DMS79 treated with DMSO at 0.1 percent for 48 hours (cell line): ENCODE measurements at places on chromosomes 13 and 19.
A peak's percentile ranks its signal among the peaks of the same experiment; 100 is the strongest.

DNA sequence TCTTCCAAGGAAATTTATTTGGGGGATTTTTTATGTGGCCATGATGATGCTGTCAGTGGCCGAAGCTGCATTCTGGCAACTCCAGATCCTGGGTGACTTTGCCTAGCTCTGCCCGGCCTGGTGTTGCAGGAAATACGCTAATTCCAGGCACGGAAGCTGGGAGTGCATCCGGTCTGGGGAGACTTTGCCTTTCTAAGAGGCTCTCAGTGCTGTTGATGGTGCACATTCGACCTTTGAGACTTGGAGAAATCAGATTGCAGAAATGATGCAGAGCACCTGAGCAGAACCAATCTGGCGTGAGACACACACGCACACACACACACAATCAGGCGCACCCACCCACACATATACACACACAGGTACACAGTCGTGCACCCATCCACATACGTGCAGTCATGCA, 5.9 kb upstream of the TMEM255B start:
- no peak for DNase-seq

GRCh38 chr13:59472134-59472533, 691.6 kb downstream of the DIAPH3 start:
- DNase-seq = no peak

DNA sequence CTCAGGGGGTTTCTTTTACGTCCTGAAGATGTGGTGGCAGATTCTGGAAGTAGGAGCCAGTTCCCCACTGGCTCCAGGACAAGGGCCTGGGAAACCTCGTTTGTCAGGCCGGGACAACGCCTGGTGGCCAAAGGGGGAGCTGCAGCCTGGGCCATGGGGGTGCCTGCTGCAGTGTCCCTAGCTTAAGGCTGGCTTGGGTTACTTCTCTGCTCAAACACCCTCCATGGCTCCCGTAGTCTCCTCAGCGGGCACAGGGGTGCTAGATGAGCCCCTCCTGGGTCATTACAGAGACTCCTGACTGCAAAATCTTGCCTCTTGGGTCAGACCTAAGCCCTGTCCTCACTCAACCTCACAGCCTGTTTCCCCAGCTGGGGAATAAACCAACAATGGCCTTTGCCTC, 14.7 kb downstream of the CILP2 start:
- DNase-seq = no peak

- no peak for DNase-seq
Measured at GRCh38 chr13:25771202-25771601, 280.6 kb downstream of the SHISA2 start.

DNA sequence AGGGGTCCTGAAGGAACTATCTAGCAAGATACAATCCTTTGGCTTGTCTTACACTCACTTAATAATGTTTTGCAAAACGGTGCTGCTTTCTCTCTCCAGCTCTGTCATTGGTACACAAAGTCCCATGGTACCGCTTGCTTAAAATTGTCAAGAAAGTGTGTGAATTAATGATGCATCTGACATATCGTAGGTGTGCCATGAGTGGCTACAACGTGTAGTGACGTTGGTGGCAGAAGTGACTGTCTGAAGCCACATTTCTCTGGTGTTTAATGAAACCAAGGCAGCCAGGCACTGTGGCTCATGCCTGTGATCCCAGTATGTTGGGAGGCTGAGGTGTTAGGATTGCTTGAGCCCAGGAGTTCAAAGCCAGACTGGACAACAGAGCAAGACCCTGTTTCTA, 2.6 kb downstream of the HSH2D start:
- no peak for DNase-seq

DNA sequence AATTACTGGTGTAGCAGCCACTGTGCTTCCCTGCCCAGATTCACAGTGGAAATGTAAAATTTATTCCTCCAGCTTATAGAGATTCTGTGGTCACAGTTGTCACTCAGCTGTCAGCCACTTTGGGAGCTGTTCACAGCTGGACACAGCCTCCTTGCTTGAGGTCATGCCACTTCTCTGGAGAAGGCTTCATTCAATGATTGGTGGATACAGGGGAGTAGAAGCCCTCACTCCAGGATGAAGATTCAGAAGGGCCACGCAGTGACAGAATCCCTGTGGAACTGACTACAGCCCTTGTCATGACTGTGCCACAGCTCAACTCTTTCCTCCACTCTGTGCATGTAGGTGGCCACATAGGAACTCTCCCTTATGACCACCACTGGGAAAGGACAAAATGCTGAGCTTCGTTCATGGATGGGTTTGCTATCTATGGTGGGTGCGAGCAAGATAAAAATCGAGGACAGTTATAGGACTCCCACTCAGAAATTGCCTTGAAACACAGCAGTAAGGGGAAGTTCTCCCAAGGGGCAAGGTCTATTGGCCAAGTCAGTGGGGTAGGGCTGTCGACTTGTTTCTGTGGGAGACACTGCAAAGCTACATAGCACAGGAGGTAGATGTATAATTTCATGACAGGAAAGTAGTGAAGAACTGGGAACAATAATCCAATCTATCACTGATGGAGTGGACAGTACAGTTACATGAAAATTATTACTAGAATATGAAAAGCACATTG, 98.7 kb downstream of the CCNA1 start:
- DNase-seq = no peak

DNA sequence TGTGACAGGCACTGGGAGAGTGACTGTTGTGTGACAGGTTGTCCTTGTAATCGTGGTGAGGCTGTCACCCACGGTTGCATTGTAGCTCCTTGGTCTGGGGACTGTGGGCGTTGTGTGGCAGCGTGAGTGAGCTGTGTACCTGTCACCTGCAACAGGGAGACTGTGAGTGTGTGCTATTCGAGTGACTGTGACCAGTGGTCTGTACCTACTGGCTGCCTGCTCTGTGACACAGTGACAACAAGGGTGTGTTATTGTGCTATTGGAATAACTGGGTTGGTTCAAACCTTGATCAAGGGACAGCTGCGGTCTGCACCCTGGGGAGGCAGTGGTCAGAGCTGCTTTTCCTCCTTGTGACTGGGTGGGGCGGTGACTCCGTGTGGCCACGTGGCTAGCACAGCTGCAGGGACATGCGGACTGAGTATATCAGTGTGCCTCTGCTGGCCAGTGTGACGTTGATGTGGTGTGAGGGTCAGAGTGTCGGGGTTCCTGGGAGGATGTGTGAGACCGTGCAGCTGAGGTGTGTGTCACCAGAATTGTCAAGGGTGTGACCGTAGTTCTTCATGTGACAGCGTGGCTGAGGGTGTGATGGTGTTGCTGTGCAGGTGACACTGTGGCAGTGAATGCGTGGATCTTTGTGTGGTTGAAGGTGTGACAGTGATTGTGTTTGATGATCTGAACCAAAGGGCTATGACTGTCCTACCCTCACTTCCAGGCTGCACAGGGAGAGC, 10.1 kb upstream of the NFIX start:
- DNase-seq = peak; percentile 54

GRCh38 chr19:56671613-56671994, at the start of gene ZNF835:
Gene ZNF835, minus strand, starts transcription at chr19:56671757. Its CDS starts 6,559 bp downstream, at chr19:56665198.
- peak; percentile 54 for DNase-seq

GRCh38 chr13:50126993-50127725, 111.9 kb downstream of the KCNRG start:
- no peak for DNase-seq

DNA sequence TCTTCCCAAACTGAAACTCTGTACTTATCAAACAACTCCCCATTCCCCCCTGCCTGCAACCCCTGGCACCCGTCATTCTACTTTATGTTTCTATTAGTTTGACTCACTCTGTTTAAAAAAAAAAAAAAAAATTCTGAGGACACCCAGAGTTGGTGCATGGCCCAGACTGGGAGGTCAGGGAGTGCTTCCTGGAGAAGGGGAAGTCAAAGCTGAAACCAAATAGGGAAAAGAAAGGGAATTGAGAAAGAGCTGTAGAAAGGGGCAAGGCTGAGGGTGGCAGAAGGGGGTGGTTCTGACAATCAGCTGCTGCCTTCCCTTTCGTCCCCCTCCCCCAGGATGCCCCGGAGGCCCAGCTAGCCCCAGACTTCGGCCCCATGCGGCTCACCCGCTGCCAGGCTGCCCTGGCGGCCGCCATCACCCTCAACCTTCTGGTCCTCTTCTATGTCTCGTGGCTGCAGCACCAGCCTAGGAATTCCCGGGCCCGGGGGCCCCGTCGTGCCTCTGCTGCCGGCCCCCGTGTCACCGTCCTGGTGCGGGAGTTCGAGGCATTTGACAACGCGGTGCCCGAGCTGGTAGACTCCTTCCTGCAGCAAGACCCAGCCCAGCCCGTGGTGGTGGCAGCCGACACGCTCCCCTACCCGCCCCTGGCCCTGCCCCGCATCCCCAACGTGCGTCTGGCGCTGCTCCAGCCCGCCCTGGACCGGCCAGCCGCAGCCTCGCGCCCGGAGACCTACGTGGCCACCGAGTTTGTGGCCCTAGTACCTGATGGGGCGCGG, 9.0 kb upstream of the STRN4 start:
- DNase-seq = no peak

GRCh38 chr13:31631746-31632145, 107.6 kb upstream of the RXFP2 start:
- no peak for DNase-seq

GRCh38 chr19:19531951-19532805, 3.5 kb downstream of the YJEFN3 start:
- DNase-seq = peak; percentile 38

- peak; percentile 18 for DNase-seq
Measured at GRCh38 chr19:45542234-45542668, 35.0 kb downstream of the VASP start.

GRCh38 chr13:78601124-78601873, 2.1 kb downstream of the POU4F1 start:
- DNase-seq = no peak

- DNase-seq = no peak
Measured at GRCh38 chr13:35961461-35962220, 169.5 kb downstream of the DCLK1 start.

GRCh38 chr13:46345398-46345797, 41.7 kb downstream of the RUBCNL start:
- peak; percentile 67 for DNase-seq

DNA sequence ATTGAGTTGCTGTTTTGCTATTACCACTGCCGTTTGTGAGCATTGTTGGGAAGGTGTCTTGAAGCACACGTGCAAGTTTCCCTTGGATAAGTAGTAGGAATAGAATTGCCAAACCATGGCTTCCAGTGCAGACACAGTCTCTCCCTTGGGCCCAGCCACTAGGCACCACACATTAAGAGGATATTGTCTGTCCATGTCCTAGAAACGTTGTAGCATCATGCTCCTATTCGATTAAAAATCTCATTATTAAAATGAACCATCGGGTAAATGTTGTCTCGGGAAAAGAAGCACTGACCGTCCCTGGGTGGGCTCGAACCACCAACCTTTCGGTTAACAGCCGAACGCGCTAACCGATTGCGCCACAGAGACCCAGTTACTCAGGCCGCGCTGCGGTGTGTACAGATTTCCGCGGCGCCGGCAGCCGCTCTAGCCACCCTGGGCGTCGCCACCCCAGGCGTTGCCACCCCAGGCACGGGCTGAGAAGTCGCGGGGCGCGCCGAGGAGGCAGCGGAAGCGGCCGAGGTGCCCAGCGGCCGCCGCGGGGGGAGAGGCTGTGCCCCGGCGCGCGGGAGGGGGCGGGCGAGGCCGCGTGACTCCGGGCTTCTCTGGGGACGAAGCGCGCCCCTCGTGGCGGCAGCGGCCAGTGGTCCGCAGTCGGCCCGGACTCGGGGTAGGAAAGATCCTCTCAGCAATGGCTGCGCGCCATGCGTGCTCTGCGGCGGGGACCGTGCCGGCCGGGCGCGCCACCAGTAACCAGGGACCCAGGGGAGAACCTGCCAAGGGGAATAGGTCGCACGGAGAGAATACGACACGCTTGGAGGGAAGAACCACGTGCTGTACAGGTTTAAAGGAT, 56.2 kb downstream of the USPL1 start:
- DNase-seq = peak; percentile 79
